Hematopoietic multipotent progenitor cell treated with erythropoietin and hydrocortisone succinate and interleukin-3 and kit ligand, for 4 days (in vitro differentiated cells): ENCODE measurements at places on chromosomes 3 and 15.

GRCh38 chr3:124514683-124515082 lies 215.6 kb upstream of the UMPS start:
- no peak for DNase-seq

DNA sequence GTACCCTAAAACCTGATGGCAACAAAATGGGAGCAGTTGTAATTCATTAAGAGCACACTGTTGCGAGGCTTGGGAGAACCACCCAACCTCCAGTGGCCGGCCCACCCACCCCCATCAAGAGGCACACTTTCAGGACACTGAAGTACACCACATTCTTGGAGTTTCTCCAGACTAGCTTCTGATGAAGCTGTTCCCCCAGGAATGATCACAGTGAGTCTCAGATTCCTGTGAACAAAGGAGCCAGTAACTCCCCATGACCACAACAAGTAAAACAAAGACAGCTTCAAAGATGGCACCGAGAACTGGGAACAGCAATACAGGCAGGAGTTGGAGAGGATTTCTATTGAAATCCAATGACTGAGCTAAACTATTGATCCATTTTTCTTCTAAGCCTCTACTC lies 126.0 kb downstream of the ST8SIA2 start:
- no peak for DNase-seq

DNA sequence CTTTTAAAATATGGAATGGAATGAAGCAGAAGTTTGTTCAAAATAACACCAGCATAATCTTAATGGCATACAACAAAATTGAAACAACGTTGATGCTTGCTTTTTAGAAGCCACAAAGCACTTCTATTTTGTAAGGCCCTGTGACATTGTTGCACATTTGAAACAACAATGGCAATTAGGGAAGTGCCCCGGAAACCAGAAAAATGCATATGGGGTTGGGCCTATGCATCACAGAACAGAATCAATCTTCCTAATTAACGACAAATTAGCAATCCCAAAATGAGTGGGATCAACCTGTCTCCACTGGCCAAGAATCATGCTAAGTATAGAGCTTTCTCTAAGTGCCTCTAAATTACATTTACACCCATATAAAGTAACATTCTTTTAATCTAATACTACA lies 168.9 kb downstream of the MEIS2 start:
- no peak for DNase-seq

- no peak for DNase-seq
Measured at GRCh38 chr15:52523647-52524046, 5.0 kb downstream of the MYO5A start.

DNA sequence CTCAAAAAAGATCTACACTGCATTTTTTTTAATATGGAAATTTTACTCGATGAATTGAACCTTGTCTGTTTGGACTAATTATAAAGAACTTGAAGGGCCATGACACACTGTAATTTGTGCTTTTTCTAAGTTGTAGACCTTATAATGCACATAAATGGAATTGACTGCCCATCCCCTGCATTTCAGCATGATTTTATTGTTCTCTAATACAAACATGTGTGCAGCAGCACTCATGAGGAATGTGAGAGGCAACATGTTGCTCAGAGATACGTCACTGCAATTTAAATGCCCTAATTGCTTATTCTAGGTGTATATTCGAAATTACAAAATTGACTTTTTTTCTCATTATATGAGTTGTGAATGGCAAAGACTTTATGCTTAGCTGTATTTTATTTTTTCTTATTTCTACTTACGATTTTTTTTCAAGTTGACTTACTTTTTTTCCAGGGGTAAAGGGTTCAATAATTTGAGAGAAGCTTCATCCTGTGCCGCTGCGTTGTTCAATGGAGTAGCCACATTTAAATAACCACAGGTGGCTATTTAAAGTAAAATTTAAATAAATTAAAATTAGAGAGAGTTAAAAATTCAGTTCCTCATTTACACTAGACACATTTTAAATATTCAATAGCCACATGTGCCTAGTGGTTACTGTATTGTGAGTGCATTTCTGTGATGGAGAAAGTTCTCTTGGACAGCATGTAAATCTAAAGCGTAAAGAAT lies 1346.4 kb downstream of the ROBO1 start:
- no peak for DNase-seq

- DNase-seq: no peak
Measured at GRCh38 chr15:39936187-39936586, 2.3 kb downstream of the EIF2AK4 start.
